ENCODE measurements at places on chromosomes 7 and 10.

GRCh38 chr10:109846832-109847231 is 76.5 kb downstream of the XPNPEP1 start:
- no peak for DNase-seq

GRCh38 chr7:41238851-41239331 is 464.0 kb downstream of the INHBA start:
- no peak for DNase-seq

DNA sequence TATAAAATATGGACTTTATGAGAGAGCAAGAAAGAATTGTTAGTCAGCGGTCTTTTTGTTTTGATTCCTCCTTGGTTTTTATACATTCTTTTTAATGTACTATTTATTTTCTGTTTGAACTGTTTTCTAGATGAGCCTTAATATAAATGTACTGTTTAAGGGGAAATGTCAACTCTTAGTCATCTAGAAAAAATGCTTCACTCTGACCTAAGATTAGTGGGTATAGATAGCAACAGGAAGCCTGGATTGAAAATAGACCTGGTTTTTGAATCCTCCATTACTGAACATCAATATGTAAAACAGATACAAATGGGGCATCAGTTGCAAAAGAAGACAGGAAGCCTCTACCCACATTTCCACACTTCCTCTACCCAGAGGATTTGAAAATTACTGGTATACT is 87.8 kb downstream of the CHRM2 start:
- no peak for DNase-seq

DNA sequence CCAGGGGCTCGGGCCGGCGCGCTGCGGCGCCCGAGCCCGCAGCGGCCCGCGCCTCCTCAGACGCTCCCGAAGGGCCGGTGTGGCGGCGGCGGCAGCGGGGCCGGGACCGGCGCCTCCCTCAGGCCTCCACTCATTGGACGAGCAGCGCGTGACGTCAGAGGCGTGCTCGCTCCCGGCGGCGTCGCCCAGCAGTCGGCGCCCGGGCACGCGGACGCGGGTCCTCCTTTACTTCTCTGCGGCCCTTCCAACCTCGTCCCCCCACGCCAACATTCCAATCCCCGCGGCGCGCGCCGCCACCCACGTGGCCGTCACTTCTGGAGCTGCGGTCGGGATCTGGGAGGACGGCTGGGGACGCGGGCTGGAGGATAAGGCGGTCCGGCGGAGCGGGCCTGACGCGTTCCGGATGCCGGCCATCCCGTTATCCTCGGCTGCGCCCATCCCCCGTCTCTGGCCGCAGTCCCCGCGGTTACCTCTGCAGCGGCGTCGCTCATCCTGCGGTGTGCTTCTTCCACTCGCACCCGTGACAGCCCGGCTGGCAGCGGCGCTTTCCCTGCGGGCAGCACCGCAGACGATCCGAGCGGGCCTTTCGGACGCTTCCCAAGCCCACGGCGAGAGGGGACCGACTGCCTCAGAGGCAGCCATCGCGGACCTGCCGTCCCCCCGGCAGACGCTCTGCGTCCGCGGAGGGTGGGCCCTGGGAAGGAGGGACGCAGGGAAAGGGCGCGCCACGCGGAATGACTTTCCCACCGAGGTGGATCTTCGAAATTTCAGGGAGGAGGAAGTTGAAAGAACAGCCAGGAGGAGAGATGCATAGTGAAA is at the start of gene PDZD8:
Gene PDZD8 (minus strand): TSS at position 81 of the 819 bp plus-strand sequence. CDS start 213 bp downstream, outside the sequence.
- peak; percentile 84 for DNase-seq

GRCh38 chr10:30865141-30865926 is 166.3 kb downstream of the ZNF438 start:
- no peak for DNase-seq

DNA sequence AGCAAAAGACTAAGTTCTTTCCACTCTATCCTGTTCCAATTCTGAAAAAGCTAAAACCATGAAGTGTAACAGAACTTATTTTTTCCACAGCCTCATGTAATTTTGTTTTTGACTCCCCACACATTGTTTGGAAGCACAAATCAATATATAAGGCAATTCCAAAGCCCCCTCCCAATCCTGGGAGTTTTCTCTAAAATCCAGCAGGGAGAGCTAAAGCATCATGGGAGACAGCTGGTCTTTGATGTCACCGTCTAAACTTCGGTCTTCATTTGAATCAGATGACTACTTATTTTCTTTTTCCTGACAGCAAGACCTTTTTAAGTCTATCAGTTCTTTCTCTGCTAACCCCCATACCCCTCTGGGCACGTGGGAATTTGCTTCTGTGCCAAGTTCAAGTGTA is 33.3 kb upstream of the PON1 start:
- DNase-seq: no peak

- DNase-seq: no peak
Observed at GRCh38 chr10:777913-778479, 88.5 kb upstream of the DIP2C start.

GRCh38 chr7:27156508-27156898 is at the start of gene HOXA7:
Gene HOXA7, minus strand, starts transcription at chr7:27156675. Its CDS starts 130 bp downstream, at chr7:27156545.
- DNase-seq: no peak

- no peak for DNase-seq
Observed at GRCh38 chr7:3510101-3511020, 209.3 kb downstream of the SDK1 start.

GRCh38 chr10:72298592-72299519 is 25.1 kb downstream of the DDIT4 start:
- DNase-seq: no peak

GRCh38 chr10:76126607-76127527 is 695.4 kb downstream of the LRMDA start:
- DNase-seq: no peak

DNA sequence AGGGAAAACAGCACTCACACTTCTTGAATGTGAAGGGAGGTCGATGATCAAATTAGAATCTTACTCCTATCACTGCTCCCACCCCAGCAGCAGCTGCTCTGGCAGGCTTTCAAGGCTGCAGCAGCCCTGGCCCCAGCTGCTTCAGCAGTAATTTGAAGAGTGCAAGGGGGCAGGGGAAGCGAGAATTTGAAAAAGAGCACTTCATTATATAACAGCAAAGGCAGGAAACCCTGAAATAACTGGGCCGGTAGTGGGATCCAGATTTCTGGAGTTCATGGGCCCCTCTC is 44.9 kb downstream of the MYPN start:
- DNase-seq: no peak

DNA sequence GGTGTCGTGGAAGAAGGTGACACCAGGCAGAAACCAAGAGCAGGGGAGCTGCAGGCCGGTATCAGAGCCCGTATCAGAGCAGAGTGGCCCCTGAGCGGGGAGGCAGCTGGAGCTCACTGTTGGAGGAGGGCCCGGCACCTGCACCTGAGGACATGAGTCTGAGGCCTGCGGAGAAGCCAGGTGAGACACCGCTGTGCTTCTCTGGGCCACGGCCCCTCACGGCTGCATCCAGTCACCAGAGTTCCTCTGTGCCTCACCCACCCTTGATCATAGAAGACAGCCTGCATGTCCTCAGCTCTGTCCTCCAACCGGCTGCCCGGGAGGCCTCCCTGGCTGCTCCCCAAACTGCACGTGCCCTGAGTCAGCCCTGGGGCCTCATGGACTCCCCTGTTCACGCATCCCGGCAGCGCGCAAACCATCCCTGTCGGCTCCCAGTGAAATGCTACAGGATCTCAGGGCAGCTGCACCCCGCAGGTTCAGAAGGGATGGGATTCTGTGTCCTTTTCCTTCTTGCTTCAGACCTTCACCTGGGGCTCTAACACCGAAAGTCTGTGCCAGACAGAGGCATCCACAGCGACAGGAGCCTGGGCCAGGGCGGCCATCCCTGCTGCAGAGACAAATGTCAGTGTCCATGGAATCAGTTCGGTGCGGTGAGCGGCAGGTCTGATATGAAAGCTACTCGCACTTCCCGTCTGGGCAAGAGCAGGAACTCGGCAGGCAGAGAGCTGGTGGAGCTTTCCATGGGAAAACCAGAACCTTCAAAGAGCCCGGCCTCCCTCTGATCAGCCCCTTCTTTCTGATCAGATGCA is 111.9 kb upstream of the FAM20C start:
- no peak for DNase-seq

GRCh38 chr10:22280078-22280477 is 36.1 kb upstream of the COMMD3 start:
- DNase-seq: no peak

DNA sequence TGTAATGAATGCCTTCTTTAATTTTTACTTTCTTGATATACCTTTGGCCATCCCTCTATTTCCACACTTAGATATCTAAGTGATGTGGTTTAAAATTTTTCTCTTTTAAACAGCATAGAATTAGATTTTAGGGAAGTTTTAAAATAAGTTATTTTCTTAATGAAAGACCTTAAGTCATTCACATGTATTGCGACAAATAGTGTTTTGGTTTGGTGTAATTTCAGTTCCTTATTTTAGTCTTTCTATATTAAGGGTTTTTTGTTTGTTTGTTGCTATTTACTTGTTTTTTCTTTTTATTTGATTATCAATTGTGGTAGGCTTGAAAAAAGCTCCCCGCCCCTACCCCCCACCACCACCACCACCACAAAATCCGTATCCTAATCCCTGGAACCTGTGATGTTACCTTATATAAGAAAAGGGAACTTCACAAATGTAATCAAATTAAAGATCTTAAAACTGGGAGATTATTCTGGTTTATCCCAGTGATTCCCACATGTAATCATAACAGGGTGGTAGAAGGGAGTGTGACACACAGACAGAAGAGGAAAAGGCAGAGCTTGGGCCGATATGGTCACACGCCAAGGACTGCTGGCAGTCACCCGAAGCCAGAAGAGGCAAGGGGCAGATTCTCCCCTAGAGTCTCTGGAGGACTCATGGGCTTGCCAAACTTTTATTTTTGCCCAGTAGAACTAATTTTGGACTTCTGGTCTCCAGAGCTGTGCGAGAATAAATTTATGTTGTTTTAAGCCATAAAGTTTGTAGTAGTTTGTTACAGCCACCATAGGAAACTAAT is 149.7 kb downstream of the NPSR1 start:
- DNase-seq: no peak

- DNase-seq: no peak
Observed at GRCh38 chr7:40733114-40733513, 598.3 kb downstream of the SUGCT start.

GRCh38 chr7:977326-978048 is 2.1 kb upstream of the COX19 start:
- no peak for DNase-seq

DNA sequence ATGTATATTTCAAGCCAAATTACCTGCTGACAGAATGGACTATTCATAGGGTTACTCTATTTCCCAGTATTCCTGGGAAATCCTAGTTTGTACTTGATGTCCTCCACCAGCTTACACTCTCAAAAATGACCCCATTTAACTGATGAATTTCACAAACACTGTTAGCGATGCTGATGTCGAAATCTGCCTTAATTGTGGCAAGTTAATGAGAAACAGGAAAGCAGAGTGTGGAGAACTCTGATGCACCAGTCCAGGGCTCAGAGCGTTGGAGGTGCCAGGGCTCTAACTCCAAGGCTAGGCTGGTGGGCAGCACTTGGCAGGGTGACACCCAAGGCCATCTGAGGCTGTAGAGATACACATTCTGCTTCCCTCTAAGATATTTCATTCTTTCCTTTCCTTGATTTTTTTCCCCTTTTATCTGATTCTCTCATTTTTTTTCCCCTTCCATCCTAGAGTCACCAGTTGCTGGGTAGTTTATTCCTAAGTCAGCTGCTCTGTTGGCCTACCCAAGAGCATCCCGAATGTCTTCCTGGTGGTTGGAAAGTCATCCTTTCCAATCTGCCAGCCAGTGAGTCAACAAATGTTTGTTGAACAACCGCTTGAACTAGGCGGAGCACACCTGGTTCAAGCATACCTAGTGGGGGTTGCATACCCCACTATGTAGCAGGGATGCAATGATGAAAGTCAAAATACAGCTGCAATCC is 525.0 kb upstream of the NRP1 start:
- no peak for DNase-seq

DNA sequence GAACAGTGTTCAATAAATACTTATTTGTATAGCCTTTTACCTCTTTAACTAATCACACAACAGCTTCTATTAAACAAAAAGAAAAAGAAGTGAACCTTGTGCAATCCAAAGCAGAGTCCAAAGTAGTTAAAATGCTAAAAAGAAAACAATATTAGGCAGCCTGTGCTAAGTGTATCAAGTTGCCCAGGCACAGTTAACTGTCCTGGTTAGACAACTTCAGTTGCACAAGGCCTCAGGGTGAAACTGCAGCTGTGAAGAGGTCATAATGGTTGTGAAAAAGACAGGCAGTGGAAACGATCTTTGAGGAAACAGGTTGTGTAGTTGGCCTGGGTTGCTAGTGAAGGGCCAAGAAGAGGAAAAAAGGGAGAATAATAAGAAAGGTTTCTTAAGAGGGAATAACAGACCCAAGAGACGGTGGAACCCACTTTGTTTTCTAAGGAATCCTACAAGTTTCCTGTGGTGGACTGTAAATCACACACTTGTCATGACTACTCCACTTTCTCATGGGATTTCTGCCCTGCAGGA is 6.0 kb upstream of the CROT start:
- DNase-seq: no peak

DNA sequence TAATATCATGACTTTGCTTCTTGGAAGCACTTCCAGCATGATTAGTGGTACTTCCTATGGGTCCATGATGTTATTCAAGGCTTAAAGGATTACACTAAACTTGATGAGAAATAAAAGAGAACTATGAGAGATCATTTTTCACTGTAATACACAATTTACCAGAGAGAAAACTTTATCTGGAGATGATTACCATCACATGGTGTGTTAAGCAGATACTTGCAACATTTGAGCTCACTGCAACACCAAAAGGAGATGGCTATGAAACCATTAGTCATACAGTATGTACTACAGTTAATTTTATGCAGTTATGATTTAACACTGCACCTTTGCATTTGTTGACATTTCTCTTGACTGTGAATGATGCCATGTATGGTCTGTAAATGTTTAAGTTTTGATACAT is 311.3 kb upstream of the AOAH start:
- no peak for DNase-seq

GRCh38 chr7:27842851-27843250 is 102.9 kb downstream of the TAX1BP1 start:
- no peak for DNase-seq

GRCh38 chr10:61708846-61709245 is 46.1 kb downstream of the CABCOCO1 start:
- DNase-seq: no peak

- no peak for DNase-seq
Observed at GRCh38 chr7:98613601-98614425, 3.3 kb upstream of the NPTX2 start.

DNA sequence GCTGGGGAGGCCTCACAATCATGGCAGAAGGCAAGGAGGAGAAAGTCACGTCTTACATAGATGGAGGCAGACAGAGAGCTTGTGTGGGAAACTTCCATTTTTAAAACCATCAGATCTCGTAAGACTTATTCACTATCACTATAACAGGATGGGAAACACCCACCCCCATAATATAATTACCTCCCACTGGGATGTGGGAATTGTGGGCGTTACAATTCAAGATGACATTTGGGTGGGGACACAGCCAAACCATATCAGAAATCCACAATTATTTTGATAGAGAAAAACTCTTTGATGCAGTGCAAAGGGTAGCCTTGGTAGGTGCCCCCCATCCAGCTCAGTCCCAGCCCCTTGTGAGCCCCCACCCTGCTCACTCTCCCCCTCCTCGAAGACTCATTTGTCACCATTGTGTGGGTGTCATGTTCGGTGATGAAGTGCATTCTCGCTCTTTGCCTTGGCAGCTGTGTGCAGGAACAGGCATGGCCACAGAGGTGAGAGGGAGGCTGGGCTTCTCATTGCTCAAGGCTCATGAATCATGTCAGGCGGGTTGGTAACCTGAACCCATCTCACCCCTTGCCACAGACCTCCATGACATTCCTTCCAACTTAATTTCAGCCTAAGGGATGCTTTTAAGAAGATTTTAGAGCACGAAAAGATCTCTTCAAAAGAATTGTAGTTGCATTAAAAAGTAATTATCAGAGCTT is 75.9 kb downstream of the BUB3 start:
- no peak for DNase-seq
